ENCODE measurements at places on chromosomes 1 and 21.
A peak's percentile ranks its signal among the peaks of the same experiment; 100 is the strongest.

- peaks cover 9% of the 10 kb centered on the region for H3K27me3 ChIP-seq
- H3K4me3 ChIP-seq = no peak overlapping the region
- H3K36me3 ChIP-seq = peaks cover 28% of the 10 kb centered on the region
- no peak overlapping the region for H3K27ac ChIP-seq
- H3K4me1 ChIP-seq = no peaks in the 10 kb centered on the region
Observed at GRCh38 chr1:228303596-228303995, 95.8 kb downstream of the OBSCN start.

DNA sequence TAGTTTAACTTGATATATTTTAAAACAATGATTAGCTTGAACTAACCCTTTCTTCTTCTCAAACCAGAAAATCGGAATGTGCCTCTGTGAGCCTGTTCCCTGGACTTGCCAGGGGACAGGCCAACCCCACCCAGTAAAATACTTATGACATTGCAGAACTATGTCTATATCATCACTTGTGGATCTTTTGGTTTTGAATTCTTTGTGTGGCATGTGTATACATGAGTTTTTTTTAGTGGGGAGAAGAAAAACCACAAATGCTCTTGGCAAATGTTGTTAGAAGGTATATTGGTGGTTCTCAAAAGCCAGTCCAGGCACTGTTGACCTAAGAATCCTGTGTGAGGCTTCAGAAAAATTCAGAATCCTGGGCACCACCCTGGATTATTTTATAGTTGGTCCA lies 347.4 kb downstream of the SIPA1L2 start:
- no peak overlapping the region for H3K27ac ChIP-seq
- H3K4me3 ChIP-seq = no peak overlapping the region
- H3K27me3 ChIP-seq = no peaks in the 10 kb centered on the region
- no peaks in the 10 kb centered on the region for H3K36me3 ChIP-seq

- H3K36me3 ChIP-seq = no peaks in the 10 kb centered on the region
- no peak for DNase-seq
- no peak overlapping the region for H3K27ac ChIP-seq
- no peak overlapping the region for H3K4me3 ChIP-seq
- no peaks in the 10 kb centered on the region for H3K27me3 ChIP-seq
Observed at GRCh38 chr1:83762039-83762365, 236.9 kb downstream of the TTLL7 start.

- no peak for DNase-seq
- H3K4me1 ChIP-seq = peaks cover 48% of the 10 kb centered on the region
- no peak overlapping the region for H3K4me3 ChIP-seq
- H3K36me3 ChIP-seq = no peaks in the 10 kb centered on the region
- no peak overlapping the region for H3K27ac ChIP-seq
- H3K27me3 ChIP-seq = no peaks in the 10 kb centered on the region
Observed at GRCh38 chr1:39136638-39137037, 67.9 kb upstream of the MACF1 start.

GRCh38 chr1:40045766-40046165 lies 5.2 kb downstream of the CAP1 start:
- peaks cover 96% of the 10 kb centered on the region for H3K4me1 ChIP-seq
- no peak for DNase-seq
- H3K36me3 ChIP-seq = no peaks in the 10 kb centered on the region
- no peak overlapping the region for H3K27ac ChIP-seq

GRCh38 chr1:231796141-231796540 lies 169.6 kb downstream of the DISC1 start:
- no peaks in the 10 kb centered on the region for H3K27me3 ChIP-seq
- H3K27ac ChIP-seq = no peak overlapping the region
- H3K36me3 ChIP-seq = no peaks in the 10 kb centered on the region
- no peak for DNase-seq
- H3K4me3 ChIP-seq = no peak overlapping the region
- no peaks in the 10 kb centered on the region for H3K4me1 ChIP-seq

GRCh38 chr1:111203681-111204200 lies 3.3 kb upstream of the DENND2D start:
- H3K4me3 ChIP-seq = peak overlapping the region; percentile 53
- peak; percentile 73 for DNase-seq
- H3K36me3 ChIP-seq = no peaks in the 10 kb centered on the region
- no peaks in the 10 kb centered on the region for H3K4me1 ChIP-seq
- peaks cover 40% of the 10 kb centered on the region for H3K27me3 ChIP-seq
- no peak overlapping the region for H3K27ac ChIP-seq

GRCh38 chr1:41920658-41921057 lies 1.9 kb upstream of the HIVEP3 start:
- DNase-seq = no peak
- H3K4me3 ChIP-seq = no peak overlapping the region
- H3K27ac ChIP-seq = no peak overlapping the region
- peaks cover 16% of the 10 kb centered on the region for H3K4me1 ChIP-seq
- H3K27me3 ChIP-seq = no peaks in the 10 kb centered on the region

DNA sequence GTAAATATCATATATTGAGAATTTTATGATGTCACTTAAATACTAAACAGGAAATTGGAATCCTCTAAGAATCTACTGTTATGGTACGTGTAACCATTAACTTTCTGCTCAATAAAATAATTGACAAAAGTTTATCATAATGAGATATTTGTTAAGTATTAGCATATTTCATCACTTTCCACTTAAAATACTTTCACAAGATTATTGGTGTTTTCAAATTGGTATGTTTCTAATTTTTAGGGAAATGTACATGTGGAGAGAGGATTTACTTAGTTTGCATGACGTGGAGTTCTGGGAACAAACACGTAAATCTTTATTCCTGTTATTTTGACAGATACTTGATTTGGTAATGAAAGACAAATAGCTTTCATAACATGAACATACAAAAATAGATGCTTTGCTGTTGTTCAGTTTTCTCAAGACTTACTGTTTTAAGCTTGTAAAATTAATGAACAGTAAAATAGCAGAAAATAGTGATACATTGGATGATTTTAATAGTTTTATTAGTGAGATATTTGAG lies 1.6 kb downstream of the SRSF11 start:
- peak overlapping the region; percentile 81 for H3K4me3 ChIP-seq
- H3K27ac ChIP-seq = peak overlapping the region; percentile 98
- peaks cover 22% of the 10 kb centered on the region for H3K36me3 ChIP-seq
- no peak for DNase-seq
- H3K4me1 ChIP-seq = no peaks in the 10 kb centered on the region
- H3K27me3 ChIP-seq = no peaks in the 10 kb centered on the region

- no peaks in the 10 kb centered on the region for H3K4me1 ChIP-seq
- H3K27ac ChIP-seq = no peak overlapping the region
- DNase-seq = no peak
- no peaks in the 10 kb centered on the region for H3K36me3 ChIP-seq
Observed at GRCh38 chr21:23694390-23694789, 1912.9 kb downstream of the MRPL39 start.

GRCh38 chr1:207335695-207336363 lies 14.4 kb downstream of the CD55 start:
- H3K27ac ChIP-seq = no peak overlapping the region
- no peak for DNase-seq
- H3K4me1 ChIP-seq = no peaks in the 10 kb centered on the region
- H3K27me3 ChIP-seq = no peaks in the 10 kb centered on the region
- no peak overlapping the region for H3K4me3 ChIP-seq
- peaks cover 60% of the 10 kb centered on the region for H3K36me3 ChIP-seq

- no peak overlapping the region for H3K4me3 ChIP-seq
- no peak for DNase-seq
- H3K27ac ChIP-seq = no peak overlapping the region
Observed at GRCh38 chr1:214321705-214322453, 40.9 kb downstream of the SMYD2 start.

DNA sequence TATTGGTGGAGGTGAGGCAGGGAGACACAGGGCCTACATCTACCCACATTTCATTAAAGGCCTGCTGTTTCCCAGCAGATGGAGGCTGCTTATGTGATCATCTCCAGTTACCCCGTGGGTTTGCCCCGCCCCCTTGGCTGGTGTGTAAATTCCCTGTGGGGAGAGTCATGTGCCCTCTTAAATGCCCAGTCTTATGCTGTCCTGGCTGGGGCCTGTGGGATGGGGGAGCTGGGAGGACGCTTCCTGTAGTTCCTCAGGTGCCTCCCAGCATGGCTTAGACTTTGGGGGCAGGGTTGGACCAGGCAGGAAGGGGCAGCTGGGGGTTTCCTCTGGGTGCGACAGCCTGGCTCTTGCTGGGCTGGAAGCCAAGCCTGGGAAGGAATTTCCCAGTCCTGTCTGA lies 15.5 kb upstream of the CITED4 start:
- no peak overlapping the region for H3K4me3 ChIP-seq
- peak; percentile 87 for DNase-seq

DNA sequence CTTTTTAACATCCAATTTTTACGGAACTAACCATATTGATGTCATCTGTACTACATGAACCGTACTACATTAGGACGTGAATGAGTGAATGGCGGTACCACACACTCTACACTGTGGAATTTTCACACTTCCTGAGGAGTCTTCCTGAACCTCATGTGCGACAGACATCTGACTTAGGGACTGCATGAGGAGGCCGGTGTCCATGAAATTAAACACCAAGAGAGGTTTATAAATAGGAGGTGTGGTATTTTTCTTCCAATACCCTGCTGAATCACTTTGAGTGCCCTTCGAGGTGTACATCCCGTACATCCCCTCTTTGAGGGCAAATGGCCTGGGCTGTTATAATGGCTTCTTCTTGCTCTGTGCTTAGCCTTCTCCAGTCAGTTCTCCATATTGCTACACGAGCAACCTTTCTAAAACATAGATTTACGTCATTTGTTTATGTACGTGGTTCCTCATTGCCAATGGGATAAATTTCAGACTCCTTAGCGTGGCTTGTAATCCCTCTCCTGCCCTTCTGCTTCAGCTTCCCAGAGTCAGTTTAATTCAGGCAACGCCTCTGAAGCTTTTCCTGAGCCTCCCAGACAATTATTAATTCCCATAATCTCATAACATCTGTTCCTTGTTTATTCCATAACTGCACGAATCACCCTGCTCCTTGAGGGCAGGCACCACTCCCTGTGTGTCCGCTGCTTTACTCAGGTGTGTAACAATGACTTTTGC lies 9.4 kb downstream of the ST3GAL3 start:
- no peak overlapping the region for H3K4me3 ChIP-seq
- H3K4me1 ChIP-seq = peaks cover 17% of the 10 kb centered on the region

- peaks cover 24% of the 10 kb centered on the region for H3K4me1 ChIP-seq
- no peaks in the 10 kb centered on the region for H3K27me3 ChIP-seq
- no peak for DNase-seq
- H3K36me3 ChIP-seq = no peaks in the 10 kb centered on the region
Observed at GRCh38 chr1:159171688-159172501, 480 bp downstream of the CADM3 start.

DNA sequence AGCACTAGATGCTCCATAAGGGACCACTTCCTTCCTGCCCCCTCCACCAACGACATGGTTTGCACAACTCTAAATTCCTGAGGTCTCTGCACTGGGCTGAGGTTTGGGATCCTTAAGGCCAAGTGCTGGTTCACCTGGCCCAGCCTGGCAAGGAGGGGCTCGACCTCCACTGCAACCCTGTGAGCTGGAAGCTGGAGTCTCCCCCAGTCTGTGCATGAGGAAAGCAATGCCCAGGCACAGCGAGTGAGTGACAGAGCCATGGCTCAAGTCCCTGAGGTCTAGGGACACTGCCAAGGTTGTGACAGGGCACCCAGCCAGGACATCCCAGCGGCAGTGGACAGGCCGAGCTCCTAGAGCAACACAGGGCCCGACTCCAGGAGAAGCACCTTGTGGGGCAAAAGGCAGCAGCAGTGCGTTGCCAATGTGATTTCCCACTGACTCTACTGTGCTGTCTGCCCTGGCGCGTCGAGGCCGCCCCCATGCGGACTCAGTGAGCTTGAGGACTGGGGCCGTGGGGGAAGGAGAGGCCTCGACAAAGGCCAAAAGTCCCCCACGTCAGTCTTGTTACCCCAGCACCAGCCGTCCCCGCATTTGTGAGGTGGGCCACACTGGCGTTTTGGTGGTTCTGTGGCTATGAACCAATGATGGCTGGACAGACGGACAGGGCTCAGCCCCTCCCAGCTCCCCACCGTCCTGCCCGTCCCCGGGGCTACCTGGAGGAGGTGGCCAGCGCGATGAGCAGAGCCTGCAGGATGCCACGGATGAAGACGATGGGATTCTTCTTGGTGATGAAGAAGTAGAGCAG lies 30.0 kb downstream of the PODN start:
- DNase-seq = no peak
- no peak overlapping the region for H3K27ac ChIP-seq
- H3K4me1 ChIP-seq = peaks cover 18% of the 10 kb centered on the region
- no peaks in the 10 kb centered on the region for H3K27me3 ChIP-seq
- no peak overlapping the region for H3K4me3 ChIP-seq

- no peaks in the 10 kb centered on the region for H3K36me3 ChIP-seq
- H3K27ac ChIP-seq = no peak overlapping the region
- no peaks in the 10 kb centered on the region for H3K4me1 ChIP-seq
- no peak overlapping the region for H3K4me3 ChIP-seq
- H3K27me3 ChIP-seq = no peaks in the 10 kb centered on the region
Observed at GRCh38 chr1:165849353-165850133, 22.1 kb downstream of the UCK2 start.

GRCh38 chr1:98322086-98322485 lies 339.4 kb upstream of the SNX7 start:
- no peak overlapping the region for H3K4me3 ChIP-seq
- DNase-seq = no peak
- H3K27me3 ChIP-seq = no peaks in the 10 kb centered on the region
- H3K36me3 ChIP-seq = no peaks in the 10 kb centered on the region

DNA sequence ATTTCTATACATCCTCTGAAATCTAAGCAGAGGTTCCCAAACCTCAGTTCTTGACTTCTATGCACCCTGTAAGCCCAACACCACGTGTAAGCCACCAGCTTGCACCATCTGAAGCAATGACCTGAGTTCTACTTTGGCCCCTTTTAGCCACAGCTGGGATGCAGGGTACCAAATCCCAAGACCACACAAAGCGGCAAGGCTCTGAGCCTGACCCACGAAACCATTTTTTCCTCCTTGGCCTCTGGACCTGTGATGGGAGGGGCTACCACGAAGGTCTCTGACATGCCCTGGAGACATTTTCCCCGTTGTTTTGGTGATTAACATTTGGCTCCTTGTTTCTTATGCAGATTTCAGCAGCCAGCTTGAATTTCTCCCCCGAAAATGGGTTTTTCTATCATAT lies 38.8 kb downstream of the STXBP3 start:
- peaks cover 52% of the 10 kb centered on the region for H3K36me3 ChIP-seq
- H3K27ac ChIP-seq = no peak overlapping the region
- H3K4me3 ChIP-seq = no peak overlapping the region
- no peak for DNase-seq
- no peaks in the 10 kb centered on the region for H3K27me3 ChIP-seq

DNA sequence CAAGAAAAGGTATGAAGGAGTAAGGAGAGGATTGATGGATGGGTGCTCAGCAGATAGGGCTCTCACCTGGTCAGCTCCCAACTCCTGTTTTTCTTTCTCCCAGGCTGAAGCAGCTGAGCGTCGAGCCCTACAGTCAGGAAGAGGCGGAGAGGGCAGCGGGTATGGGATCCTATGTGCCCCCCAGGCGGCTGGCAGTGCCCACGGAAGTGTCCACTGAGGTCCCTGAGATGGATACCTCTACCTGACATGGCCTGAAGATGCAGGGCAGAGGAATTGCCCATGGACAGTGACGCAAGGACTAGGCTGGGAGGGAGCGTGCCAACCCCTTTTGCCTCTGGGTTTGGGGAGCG lies 739 bp downstream of the ZNF593 start:
- H3K36me3 ChIP-seq = no peaks in the 10 kb centered on the region
- peaks cover 21% of the 10 kb centered on the region for H3K4me1 ChIP-seq
- peak overlapping the region; percentile 80 for H3K4me3 ChIP-seq
- DNase-seq = no peak

GRCh38 chr21:43687566-43688399 lies 28.4 kb downstream of the RRP1B start:
- no peaks in the 10 kb centered on the region for H3K27me3 ChIP-seq
- H3K4me3 ChIP-seq = no peak overlapping the region
- no peak overlapping the region for H3K27ac ChIP-seq

- H3K27ac ChIP-seq = no peak overlapping the region
- H3K27me3 ChIP-seq = no peaks in the 10 kb centered on the region
- DNase-seq = no peak
- no peaks in the 10 kb centered on the region for H3K4me1 ChIP-seq
- H3K4me3 ChIP-seq = no peak overlapping the region
Observed at GRCh38 chr1:9922342-9922741, 12.3 kb upstream of the CTNNBIP1 start.

Data from tibial artery (tissue), 4 donors.